ENCODE measurements at places on chromosomes 7 and 10.

DNA sequence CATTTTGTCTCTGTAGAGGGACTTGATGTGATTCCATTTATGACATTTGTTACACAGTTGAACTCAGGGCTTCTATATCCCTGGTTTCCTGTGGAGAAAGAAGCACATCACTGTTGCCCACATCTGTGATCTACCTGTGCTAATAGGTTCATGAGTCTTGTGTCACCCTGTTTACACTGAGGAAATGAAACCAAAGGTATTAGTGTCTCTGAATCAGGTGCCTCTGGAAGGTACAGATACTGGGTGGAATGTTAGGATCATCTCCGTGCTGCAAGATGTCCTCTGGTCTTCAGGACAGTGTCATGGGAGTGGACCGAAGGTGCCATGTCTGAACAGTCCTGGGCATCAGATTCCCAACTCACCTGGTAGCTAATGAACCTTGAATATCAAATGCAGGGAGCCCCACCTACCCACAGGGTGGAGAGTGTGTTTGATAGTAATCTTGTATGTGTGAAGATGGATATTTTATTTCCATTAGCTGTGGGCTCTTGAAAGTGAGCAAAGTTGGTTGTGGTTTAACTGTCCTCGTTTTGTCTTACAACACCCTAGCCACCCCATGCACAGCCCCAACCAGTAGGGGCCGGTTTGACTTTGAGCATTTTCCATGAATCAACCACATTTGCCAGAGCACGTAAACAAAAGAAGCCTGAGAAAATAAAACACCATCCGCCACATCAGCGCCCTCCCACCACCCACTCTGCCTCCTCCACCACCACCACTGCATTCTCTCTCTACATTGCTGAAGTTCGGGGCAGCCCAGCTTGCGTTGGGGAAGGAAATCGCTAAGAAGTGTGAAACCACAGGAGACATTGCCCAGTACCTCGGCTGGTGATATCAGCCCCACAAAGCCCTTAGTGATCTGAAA, 40.7 kb downstream of the TARP start:
- DNase-seq, result peak; percentile 26

- peak; percentile 95 for DNase-seq
These were observed at the start of gene MAPK8 for GRCh38 chr10:48306265-48306869. TSS of gene MAPK8 (plus strand) at chr10:48306677. CDS start at chr10:48401661, 94,984 bp downstream.

- no peak for DNase-seq
These were observed 826 bp downstream of the CHPF2 start for GRCh38 chr7:151232917-151233701.

DNA sequence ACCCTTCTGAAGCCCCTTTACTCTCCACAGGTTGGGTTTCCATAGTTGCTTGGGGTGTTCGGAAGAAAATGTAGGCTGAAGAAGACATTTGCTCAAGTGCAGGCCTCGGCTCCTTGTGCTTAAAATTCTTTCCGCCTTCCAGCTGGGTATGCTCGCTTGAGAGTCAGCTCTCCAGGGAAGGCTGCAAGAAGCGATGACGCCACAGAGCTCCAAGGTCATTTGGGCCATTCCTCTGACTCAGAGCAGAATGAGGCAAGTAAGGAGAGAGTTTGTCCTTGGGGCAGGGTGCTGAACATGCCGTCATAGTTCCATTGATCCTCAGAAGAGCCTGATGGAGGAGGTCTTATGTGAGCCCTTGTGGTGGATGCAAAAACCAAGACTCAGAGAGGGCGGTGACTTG, 27.4 kb upstream of the HSPA12A start:
- no peak for DNase-seq

- DNase-seq, result no peak
These were observed 364.2 kb downstream of the ANKRD30A start for GRCh38 chr10:37489658-37490003.

DNA sequence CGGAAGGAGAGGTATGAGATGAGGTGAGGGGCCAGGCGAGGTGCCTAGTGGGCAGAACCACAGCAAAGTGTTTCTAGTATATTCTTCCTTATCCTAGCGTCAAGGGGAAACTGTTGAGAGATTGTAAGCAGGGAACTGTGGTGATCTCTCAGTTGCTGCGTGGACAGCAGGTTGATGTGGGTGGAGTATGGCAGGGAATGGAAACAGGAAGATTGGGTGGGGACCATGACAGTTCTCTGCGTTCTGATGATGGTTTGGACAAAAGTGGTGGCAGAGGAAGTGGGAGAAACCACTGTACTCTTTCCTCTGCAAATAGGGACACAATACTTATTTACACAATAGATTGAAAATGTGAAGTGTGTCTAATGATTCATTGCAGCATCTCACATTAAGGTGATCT, 191.5 kb upstream of the GRB10 start:
- no peak for DNase-seq

- no peak for DNase-seq
These were observed 119.0 kb downstream of the ZFAND4 start for GRCh38 chr10:45553613-45554012.

GRCh38 chr10:89651205-89651915, 6.3 kb upstream of the PANK1 start:
- DNase-seq, result no peak

DNA sequence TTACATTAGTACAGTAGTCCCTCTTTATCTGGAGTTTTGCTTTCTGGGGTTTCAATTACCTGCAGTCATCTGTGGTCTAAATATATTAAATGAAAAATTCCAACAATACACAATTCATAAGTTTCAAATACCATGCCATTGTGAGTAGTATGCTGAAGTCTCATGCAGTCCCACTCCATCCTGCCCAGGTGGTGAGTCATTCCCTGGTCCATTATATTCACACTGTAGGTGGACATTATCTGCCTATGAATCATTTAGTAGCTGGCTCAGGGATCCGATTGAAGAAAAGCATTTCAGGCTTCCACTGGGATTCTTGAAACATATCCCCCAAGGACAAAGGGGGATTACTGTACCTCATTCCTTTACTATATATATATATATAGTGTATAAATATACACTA, 298.2 kb upstream of the GALNT17 start:
- DNase-seq, result no peak

DNA sequence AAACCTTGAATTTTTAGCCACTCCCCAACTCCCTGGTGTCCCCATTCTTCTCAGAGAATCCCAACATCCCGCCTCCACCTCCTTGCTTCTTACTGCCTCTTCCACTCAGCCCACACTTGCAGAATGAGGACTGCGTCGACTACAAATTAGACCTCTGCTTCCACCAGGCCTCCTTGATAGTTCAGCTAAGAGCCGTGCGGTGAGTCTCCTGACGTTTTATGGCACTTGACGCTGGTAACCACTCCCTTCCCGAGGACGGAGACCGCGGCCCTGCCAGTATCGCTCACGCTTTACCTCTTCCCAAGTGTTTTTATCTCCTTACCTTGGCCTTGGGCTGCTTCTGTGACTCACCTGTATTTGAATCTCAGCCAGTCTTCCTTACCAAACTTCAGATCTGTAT, 31.1 kb downstream of the RBM17 start:
- no peak for DNase-seq

DNA sequence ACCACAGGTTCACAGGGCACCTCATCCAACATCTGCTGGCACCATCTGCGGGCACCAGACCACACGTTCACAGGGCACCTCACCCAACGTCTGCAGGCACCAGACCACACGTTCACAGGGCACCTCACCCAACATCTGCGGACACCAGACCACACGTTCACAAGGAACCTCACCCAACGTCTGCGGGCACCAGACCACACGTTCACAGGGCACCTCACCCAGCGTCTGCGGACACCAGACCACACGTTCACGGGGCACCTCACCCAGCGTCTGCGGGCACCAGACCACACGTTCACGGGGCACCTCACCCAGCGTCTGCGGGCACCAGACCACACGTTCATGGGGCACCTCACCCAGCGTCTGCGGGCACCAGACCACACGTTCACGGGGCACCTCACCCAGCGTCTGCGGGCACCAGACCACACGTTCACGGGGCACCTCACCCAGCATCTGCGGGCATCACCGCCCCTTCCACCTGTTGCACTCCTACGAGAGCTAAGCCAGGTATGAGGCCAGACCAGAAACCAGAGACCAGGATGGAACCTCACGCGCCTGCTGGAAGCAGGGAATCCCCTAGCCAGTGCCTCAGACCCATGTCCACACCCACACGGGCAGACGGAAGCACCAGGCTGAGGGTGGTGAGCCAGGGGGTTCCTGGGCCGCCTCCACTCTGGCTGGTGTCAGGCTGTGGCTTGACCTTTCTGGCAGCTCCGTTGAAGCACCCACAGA, 182.8 kb downstream of the MAD1L1 start:
- DNase-seq, result no peak

DNA sequence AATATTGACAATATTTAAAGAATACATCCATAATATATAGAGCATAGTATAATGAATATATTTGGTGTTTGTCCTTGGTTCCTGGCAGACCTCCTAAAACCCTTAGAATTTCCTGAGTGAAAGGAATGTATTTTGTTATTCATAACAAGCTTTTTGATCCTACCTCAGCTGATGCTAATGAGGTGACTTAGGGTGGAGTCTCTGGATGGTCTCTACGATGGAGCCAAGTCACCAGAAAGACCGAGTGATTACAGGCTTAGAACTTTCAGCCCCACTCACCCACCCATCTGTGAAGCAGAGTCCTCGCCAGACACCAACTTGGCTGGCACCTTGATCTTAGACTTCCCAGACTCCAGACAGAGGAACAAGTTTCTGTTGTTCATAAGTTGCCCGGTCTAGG, 35.9 kb downstream of the UPF2 start:
- DNase-seq, result no peak

DNA sequence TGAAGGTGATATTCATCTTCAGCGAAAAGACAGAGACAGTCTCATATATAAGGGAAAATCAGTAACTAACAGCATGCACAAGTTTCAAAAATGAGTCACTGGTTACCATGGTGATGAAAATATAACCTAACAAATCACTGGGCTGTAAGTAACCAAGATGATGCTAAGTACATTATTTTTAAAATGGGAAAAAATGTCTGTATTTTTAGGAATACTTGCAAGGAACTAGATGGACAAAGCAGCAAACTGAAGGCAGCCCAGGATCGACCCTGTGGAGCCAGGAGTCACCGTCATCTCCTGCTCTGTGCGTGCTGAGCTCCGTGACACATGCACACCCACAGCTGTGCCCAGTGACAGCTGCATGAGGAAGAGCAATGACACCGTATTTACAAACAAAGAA, 137.3 kb downstream of the ELMO1 start:
- no peak for DNase-seq

DNA sequence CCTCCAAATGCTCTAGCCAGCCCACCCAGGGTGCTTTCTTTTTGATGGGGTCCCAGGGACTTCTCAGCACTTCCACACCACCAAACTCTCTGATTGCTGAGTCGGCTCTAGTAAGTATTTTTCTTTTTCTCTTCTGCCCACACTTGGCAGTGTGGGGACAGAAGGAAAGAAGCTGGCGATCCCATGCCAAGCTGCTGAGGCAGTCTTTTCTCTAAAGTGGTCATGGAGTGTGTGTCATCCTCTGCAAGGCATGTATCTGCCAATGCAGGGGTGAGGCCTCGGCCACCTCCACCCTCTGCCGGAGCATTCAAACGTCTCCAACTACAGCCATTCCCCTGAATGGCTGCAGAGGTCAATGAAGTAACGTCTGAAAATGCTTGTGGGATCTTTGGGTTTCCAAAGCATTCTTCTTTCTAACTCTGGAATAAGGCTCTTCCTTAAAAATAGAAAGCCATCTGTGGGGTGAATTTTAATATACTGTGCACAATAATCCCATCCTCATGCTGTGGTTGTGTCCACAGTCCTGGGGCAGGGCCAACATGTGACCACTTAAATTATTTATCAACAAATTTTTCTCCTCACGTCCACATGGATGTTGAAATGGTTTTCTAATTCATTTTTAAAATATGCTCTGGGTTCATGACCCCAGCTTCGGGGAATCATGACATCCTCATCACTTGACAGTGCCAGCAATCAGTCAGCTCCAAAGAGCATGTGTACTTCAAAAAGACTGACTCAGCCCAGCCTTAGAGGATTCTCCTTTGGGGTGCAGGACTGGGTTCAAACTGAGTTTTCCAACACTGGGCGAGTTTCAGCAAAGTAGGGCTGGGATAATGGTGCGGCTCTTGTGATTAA, 171.3 kb upstream of the ITGB1 start:
- no peak for DNase-seq

DNA sequence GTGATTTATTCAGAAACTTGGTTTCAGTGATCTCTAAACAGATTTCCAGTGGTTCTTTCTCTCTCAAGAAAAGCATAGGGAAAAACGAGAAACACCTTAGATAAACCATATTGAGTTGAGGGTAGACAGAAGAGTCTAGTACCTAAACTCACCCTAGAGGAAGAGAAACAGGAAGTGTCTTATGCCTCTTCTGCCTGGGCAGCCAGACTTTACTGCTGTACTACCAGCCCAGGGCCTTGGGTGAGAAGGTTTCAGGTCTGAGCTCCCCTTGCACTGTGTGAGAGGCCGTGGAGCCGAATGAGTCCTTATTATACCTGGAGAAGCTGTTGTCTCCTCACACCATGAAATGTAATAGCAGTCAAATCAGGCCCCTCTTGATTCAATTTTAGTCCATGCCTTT, 18.2 kb downstream of the HIF1AN start:
- no peak for DNase-seq
